ENCODE measurements at places on chromosomes 11 and 22. TPM values are rescaled to one million over a fixed set of nuclear protein-coding genes. Genes with fewer than 3 reads are reported as not detected.

RAB38 gene
- 5.0 TPM for polyA plus RNA-seq

MS4A6E gene
- not detected for polyA plus RNA-seq

FAM111B gene
- polyA plus RNA-seq: 2.9 TPM

PNPLA3 gene
- 7.5 TPM for polyA plus RNA-seq

OR8K1 gene
- polyA plus RNA-seq: not detected

AGBL2 gene
- polyA plus RNA-seq: 1.5 TPM

HTR3B gene
- not detected for polyA plus RNA-seq

LRP4 gene
- polyA plus RNA-seq: 5.8 TPM

IGSF9B gene
- 0.13 TPM for polyA plus RNA-seq

SEPTIN3 gene
- 0.15 TPM for polyA plus RNA-seq

ZNF74 gene
- polyA plus RNA-seq: 8.4 TPM

OR2AT4 gene
- not detected for polyA plus RNA-seq

ART1 gene
- polyA plus RNA-seq: not detected

UPK3A gene
- polyA plus RNA-seq: not detected

ARVCF gene
- 14.1 TPM for polyA plus RNA-seq

GAL3ST1 gene
- not detected for polyA plus RNA-seq
